ENCODE measurements at places on chromosomes 4 and X.

GRCh38 chr4:38917481-38918025 is 49.9 kb downstream of the FAM114A1 start:
- no peak for DNase-seq

- no peak for DNase-seq
Measured at GRCh38 chr4:84887824-84888223, 78.7 kb downstream of the WDFY3 start.

GRCh38 chr4:146282657-146283056 is 68.3 kb downstream of the REELD1 start:
- no peak for DNase-seq

GRCh38 chr4:93947286-93947685 is 118.7 kb downstream of the ATOH1 start:
- no peak for DNase-seq

- peak; percentile 47 for DNase-seq
Measured at GRCh38 chr4:2412534-2412884, 5.9 kb downstream of the ZFYVE28 start.

GRCh38 chrX:143094417-143095023 is 68.8 kb downstream of the SPANXN4 start:
- DNase-seq, result no peak

DNA sequence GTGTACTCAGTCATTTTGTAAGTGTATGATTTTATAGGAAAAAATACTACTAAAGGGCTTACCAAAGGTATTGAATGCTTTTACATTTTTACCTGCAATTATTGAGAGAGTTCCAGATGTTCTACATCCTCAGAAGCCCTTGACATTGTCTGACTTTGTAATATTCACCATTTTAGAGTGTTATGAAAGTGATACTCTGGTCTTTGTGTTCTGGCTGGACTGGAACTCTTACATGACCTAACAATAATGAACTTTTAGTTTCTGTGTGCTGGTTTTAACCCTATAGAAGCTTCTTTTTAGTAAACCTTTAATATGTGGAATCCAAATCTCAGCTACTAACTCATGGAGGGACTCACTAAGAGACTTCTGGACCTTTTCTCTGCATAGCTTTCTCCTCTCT is 478.8 kb upstream of the SPANXN1 start:
- DNase-seq, result no peak

- DNase-seq, result no peak
Measured at GRCh38 chrX:139889760-139890159, 43.1 kb downstream of the ATP11C start.

GRCh38 chr4:76920715-76921114 is 22.8 kb upstream of the SOWAHB start:
- no peak for DNase-seq

DNA sequence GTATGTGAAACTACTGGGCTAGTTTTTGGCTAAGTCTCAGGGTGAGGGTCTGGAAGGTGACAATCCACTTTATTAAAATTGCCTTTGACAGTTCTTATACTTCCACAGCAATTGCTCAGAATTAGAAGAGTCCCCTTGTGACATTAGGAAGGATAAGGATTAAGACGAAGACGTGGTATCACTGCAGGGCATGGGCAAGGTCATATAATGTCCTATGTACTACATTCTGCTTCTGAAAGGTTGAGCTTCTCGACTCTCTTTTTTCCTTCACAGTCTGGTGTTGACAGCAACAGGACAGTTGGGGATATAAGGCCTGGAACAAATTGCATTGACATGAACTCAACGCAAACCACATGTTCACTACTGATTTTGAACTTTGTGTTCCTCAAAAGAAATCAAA is 40.9 kb upstream of the PRDM5 start:
- no peak for DNase-seq

DNA sequence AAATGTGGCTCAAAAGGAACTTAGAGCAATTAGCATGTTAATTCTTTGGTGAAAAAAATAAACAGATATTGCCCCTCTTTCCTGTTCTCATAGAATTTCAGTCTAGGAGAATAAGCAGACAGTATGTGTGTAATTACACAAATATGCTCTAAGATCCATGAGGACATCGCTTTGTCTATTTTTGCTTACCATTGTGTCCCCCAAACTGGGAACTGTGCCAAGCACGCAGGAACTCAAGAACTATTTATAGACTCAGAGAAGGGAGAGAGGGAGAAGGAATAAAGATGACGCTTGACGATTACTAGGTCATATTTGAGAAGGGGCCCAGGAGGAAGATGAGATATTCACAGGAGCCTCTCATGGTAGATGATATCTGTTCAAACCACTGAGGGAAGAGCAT is 692.6 kb downstream of the RAB28 start:
- DNase-seq, result no peak

- DNase-seq, result no peak
Measured at GRCh38 chr4:78019414-78019813, 37.7 kb upstream of the FRAS1 start.

DNA sequence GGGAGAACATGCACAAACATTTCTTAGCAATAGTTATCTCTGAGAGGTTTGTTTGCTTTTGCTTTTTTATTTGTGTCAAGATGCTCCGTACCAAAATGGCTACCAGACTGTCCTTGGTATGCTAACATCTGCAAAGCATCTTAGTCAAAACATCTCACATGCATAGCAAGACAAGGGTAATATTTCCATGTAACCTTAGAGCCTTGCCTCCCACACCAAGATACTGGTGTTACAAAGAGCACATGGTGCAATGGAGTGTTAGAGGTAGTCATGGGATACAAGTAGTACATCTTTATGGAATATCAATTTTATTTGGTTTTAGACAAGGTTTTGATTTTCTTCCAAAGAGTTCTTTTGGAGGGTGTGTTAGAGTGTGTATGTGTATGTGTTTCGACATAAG is 109.7 kb downstream of the NR3C2 start:
- no peak for DNase-seq

GRCh38 chrX:140764401-140764919 is 54.9 kb downstream of the LINC00632 start:
- no peak for DNase-seq

GRCh38 chr4:39642885-39643552 is 4.4 kb upstream of the SMIM14 start:
- DNase-seq, result no peak

DNA sequence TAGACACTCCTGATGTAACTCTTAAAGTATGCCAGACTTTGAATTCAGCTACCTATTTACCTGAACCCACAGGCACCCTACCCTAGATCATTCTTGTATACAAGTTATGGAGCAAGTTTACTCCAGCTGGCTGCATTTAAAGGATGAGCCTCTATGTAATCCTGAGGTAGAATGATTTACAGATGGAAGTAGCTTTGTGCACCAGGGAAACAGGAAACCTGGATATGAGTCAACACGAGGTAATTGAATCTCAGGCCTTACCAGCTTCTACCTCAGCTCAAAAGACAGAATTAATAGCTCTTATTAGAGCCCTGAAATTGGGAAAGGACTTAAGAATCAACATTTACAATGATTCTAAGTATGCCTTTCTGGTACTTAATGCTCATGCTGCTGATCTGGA is 119.8 kb downstream of the AGTR2 start:
- DNase-seq, result no peak

GRCh38 chrX:5965406-5965805 is 263.3 kb downstream of the NLGN4X start:
- DNase-seq, result no peak

- DNase-seq, result no peak
Measured at GRCh38 chrX:69504626-69505612, 793 bp downstream of the NALF2 start.

DNA sequence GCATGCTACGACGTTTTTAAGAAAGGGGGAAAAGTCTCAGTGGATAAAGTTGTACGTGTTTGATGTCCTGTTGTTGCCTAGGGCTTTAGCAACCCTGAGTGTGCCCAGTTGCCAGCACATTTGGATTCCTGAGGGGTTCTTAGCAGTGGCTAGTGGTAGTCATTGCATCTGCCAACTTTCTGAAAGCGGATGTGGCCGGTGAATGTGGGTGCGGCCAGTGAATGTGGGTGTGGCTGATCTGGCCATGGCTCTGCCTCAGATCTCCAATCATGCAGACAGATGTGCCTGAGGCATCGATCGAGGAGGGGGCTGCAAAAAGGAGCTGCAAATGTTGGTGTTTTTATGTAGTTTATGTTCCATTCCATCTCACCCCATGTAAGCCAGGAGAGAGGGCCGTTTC is 41.5 kb upstream of the FAT1 start:
- no peak for DNase-seq

- DNase-seq, result no peak
Measured at GRCh38 chrX:140362861-140363260, 142.0 kb downstream of the SOX3 start.

- no peak for DNase-seq
Measured at GRCh38 chr4:5788144-5788543, 77.1 kb downstream of the EVC start.

GRCh38 chr4:173418639-173419038 is 19.7 kb upstream of the SCRG1 start:
- DNase-seq, result no peak

GRCh38 chr4:148226341-148226740 is 215.9 kb downstream of the NR3C2 start:
- DNase-seq, result no peak

DNA sequence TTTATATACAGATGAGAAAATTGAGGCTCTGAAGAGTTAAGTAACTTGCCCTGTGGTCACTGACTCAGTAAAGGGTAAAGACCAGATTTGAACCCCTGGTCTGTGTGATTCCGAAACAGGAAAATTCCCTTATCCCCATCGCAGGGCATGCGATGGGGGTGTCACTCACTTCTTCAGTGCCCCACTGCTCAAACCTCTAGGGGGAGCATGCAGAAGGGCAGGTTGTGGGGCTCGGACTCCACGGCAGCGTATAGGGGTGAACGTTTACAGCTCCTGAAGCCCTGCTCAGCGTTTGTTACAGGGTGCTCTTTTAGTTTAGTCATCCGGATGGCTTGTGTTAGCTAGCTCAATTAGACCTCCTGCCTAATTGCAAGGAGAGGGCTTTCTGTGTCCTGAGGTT is 3.7 kb upstream of the EXOC1 start:
- DNase-seq, result no peak

DNA sequence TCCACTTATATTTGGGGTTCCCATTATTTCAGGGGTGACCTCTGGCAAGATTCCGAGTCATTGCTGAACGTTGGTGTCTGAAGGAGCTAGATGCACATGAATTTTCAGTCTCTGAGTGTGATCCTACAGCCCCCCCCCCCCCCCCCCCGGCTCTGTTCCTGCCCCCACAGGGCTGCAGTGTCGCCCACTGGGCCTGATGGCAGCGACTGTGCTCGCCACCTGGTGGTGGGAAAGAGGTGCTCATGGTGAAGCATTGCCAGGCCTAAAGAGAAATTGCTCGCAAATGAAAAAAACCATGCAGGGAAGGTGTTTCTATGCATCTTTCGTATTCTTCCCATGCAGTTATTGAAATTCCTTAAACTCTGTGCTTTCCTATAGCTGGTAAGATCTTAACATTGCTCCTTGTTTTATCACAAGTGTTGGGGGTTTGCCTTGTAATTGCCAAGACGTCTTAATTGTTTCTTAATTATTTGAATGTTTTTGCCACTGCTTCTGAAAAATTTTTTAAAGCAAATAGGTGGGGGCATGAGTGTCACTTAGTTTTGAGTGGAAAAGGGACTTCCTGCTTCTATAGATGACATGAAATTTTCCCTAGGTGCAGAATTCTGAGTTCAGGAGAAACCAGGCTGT is 63.2 kb downstream of the CLDN22 start:
- peak; percentile 36 for DNase-seq

GRCh38 chr4:14926368-14926767 is 75.9 kb upstream of the CPEB2 start:
- no peak for DNase-seq

- DNase-seq, result no peak
Measured at GRCh38 chr4:138540056-138540800, 298.1 kb upstream of the SLC7A11 start.

DNA sequence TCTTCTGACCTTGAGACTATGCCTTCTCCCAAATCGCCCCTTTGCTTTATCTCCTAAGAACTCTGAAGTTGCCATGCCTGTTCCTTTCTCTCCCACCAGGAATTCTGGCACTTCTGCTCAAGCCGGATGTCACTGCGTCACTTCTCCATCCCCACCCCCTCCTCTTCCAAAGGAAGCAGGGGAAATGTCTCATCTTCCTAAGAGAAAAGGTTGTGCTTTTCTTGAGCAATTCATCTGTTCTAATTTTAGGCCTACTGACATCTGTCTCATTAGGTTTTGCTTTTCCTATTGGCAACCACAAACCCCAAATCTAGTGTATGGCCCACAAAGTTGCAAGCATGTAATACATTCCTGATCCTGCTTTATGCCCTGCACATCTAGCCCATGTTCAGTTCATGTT is 163.1 kb upstream of the PLAC1 start:
- DNase-seq, result no peak

Data from GM20000 (cell line).